G401 (cell line): ENCODE measurements at places on chromosomes 13 and 19. TPM values are rescaled to one million over a fixed set of nuclear protein-coding genes. Genes with fewer than 3 reads are reported as not detected.

SLC15A1 gene
- not detected in 2 replicates for total RNA-seq

CD22 gene
- total RNA-seq = not detected in 2 replicates

DPY19L3 gene
- total RNA-seq = 17.3 and 22.6 TPM in 2 replicates

GATAD2A gene
- 47.2 and 80.3 TPM in 2 replicates for total RNA-seq

DNA sequence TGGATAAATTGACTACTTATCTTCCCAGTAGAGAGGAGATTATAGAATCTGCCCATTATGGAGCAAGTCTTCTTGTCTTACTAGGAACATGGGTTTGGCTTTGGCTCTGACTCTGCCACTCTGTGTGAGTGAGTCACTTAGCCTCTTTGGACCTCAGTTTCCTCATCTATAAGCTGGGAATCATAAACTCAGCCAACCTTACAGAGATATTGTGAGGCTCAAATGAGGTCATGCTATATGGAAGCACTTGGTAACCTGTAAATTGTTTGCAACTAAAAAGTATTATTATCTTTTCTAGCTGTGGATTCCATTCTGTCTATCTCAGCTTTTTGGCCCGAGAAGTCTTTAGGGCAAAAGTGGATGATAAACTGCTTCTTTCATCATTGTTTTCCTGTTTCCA, 186.8 kb upstream of the TSC22D1 start:
- no peak for DNase-seq

DNA sequence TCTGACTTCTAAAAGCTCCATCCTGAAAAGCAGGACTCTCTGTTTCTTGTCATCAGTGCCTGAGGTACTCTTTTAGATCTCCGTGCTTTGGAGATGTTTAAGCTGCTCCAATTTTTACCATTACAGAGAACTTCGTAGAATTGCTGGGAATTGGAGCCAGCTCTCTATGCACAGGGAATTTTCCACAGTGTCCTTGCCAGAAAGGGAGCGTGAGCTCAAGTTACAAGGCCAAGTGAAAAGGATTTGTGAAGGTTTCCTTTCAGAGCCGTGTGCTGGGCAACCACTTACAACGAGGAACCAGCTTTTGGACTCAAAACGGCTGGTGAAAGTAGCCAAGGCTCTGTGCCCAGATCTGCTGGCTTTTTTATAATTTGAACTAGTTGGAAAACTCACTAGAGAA, 82.6 kb downstream of the NUFIP1 start:
- peak; percentile 38 for DNase-seq

DNA sequence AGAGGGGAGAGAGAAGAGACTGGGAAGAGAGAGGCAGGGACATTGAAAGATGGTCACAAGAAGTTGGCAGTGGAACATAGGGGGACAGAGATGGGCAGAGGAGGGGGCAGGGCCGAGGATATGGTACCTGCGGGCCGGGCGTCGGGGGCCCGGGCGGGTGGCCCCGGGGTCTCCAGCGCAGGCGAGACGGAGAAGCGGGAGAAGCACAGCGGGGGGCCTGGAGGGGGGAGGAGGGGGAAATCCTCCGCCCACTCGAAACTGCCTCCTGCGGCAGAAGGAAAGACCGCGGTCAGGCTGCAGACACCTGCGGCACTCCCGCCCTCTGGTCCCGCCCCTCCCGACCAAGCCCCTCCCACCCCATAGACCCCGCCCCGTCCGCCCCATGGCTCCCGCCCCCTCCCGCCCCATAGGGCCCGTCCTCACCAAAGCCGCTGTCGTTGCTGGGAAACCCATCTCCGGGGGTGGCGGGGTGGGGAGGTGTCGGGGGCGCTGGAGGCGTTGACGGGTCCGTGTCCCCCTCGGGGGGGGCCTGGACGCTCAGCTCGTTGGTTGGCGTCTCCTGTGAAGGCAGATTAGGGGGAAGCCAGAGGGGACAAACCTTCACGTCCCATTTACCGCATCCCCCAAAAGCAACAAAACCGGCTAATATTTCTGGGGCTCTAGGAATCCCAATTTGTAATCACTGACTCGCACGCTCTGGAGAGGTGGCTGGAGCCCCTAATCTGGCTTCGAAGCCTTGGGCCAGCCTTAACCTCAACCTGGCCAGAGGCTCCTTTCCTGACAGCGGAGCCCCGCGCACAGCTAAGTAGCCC, 20.4 kb downstream of the LMTK3 start:
- no peak for DNase-seq

DNA sequence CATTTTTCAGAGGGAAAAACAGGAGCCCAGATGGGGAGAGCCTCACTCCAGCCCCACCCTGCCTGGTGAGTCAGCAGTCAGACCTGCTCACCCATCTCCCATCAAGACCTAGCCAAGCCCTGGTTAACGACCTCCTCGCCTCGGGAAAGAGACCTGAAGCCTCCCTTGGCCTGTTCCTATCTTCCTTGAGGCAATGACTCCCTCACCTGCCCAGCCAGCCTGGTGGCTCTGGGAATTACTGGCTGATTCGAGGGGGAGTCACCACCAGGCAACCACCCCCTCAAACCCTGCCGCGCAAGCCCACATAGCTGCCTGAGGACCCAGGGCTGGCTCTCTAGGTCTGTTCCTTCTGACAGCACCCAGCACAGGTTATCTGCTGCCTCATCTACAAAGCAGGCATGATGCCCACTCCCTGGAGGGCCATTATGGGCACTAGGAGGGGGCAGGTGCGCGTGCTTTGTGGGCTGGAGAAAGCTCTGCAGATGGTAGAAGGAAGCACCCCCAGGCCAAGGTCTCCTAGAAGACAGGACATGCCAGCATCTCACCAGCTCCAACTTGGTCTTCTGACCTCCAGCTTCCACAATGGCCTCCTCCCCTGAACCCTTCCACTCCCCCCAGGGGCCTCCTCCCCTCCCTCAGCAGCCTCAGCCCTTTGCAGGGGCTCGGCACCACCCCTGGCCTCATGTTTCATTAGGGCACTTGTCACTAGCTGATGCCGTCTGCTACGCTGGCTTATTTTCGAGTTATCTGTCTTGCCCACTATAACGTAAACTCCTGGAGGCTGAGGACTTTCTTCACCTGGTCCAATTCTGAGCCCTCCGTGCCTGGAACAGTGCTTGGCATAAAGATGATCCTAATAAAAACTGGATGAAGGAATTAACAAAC, 10.4 kb downstream of the DEDD2 start:
- no peak for DNase-seq

GRCh38 chr19:18379803-18380747, 5.9 kb upstream of the GDF15 start:
- DNase-seq = no peak

DNA sequence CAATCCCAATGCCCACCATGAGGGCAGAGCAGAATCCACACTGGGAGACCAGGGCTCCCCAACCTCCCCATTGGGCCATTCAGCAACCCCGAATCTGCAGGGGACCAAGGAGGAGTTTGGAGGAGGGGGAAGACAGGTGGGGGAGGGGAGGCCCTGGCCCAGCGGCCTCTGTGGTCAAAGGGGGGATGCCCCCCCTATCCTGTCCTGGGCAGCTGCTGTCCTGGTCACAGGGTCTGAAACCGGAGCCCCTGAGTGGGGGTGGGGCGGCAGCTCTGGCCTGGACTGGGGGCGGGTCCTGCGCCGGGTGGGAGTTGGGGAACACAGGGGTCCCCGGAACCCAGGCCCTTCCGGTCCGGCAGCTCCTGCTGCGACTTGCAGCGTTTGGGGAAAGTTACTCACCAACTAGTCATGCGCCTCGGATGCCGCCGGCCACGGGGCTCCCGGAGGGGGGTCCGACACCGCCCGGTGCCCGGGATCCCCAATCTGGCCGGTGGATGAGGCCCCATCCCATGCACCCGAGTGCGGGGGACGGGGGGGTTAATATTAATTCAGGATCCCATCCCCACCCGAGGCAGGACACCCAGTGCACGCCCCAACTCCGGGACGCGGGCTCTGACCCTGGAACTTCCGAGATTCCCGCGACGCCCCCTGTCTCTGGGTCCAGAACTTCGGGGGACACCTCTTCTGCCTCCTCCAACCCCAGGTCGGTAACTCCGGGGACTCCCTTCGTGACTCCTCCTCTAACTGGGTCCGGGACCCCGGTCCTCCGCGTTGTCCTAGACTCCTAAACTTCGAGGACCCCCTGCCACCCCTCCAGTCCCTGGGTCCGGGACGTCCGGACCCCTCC, 872 bp downstream of the HOMER3 start:
- DNase-seq = no peak

DNA sequence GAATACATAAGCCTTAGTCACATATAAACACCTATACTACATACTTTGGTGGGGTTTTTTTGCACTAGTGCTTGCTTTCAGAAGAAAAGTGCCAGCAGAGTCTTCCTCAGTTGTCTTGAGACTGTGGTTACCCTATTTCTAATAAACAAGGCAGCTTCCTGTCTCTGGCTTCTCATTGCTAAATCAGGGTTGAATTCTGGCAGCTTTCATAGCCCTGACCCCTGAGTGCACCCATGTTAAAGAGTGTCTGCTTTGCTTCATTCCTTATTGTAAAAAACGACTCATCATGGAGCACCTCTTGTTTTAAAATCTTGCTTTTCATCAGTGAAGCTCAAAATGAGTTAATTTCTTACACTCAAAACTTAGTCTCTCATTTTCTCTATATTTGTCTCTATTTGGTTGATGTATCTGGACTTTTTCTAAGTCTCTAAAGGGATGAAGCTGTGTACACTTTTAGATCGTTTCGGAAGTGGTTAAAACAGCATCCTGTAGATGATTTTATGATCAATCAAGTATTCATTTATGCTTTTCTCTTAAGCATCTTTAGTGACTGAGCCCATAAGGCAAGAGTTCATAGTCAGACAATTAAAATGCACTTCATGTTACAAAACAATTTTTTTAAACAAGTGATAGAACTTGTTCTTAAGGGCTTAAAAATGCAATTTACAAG, 72.1 kb downstream of the KLF12 start:
- peak; percentile 21 for DNase-seq

GRCh38 chr13:106752584-106753170, 184.7 kb upstream of the ARGLU1 start:
- no peak for DNase-seq

DNA sequence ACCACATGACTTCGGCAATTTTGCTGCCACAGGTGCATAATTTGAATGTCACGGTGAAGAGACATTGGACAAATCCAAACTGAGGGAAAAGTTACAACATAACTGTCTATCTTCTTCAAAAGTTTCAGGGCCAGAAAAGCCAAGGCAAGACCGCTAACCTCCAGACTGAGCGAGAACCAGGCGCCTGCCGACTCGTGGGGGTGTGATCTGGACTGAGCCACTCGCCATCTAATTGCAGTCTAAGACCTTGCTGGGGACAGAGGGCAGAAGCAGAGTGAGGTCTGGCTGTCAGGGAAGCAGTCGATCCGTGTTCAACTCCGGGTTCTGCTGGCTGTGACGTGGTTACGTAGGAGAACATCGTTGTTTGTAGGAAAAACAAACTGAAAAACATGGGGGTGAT, 88.6 kb downstream of the SPACA7 start:
- no peak for DNase-seq

DNA sequence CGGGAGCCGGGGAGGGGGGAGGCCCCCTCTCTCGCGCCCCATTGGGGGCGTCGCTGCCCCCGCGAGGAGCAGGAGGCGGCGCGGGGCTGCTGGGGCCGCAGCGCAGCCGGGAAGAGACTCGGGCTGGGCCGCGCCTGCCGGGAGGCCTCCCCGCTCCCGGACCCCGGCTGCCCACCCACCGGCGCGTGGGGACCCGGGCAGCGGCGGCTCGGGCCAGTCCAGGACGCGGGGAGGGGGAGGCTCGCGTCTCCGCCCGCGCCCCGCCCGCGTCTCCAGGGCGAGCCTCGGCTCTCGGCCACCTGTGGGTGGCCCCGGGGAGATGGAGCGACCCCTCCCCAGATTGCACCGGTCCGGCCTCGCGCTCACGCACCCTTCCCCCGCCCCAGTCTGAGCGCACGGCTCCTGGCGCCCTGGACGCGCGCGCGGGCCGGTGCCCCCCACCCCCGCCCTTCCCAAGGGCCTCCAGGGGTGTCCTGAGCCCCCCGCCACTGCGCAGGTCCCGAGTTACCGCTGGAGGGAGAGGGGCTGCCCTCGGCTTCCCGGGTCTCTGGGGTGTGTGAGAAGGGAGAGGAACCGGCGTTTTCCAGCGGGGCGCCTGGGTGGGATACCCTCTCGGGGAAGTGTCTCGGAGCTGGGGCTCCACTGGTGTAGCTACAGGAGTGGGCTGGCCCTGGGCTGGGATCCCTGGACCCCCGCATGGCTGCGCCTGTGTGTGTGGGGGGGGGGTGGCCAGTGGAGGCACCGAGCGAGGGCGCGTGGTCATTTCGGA, 645 bp downstream of the PALM start:
- no peak for DNase-seq

DNA sequence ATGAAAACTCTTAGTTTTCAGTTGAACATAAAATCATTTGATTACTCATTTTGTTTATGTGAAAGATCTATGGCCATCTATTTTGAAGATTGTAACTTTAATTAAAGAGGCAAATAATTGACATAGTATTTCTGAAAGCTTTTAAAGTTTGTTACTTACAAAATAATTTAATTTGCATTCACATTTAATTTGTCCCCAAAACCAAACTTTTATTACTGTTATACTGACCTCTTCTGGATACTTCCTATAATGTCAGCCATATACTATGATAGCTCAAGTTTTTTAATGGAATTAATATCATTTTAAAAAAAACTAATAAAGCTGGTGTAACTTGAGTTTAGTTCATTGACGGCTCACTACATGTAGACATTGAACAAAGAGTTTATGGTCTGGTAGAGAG, 4.9 kb upstream of the SGCG start:
- no peak for DNase-seq
